CD4-positive, alpha-beta T cell treated with Interleukin-17A for 1 hour (primary cell): ENCODE measurements at places on chromosomes 11 and 22.

DNA sequence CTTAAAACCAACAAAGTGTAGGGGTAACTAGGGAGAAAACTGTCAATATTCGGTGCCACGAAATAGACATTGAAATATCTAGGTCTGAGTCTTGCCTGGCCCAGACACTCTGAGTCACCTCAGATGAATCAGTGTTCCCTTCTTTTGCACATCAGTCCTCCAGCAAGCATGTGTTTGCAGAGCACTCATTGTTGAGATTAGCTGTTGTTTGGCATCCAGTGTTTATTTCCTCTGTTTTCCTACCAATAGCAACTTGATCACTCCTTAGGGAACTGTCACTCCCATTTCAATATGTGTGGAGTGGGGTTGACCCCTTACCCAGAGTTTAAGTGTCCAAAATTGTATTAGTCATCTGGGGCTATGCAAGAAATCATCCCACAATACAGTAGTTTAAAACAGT, 4.7 kb upstream of the ASCC2 start:
- no peak for DNase-seq

DNA sequence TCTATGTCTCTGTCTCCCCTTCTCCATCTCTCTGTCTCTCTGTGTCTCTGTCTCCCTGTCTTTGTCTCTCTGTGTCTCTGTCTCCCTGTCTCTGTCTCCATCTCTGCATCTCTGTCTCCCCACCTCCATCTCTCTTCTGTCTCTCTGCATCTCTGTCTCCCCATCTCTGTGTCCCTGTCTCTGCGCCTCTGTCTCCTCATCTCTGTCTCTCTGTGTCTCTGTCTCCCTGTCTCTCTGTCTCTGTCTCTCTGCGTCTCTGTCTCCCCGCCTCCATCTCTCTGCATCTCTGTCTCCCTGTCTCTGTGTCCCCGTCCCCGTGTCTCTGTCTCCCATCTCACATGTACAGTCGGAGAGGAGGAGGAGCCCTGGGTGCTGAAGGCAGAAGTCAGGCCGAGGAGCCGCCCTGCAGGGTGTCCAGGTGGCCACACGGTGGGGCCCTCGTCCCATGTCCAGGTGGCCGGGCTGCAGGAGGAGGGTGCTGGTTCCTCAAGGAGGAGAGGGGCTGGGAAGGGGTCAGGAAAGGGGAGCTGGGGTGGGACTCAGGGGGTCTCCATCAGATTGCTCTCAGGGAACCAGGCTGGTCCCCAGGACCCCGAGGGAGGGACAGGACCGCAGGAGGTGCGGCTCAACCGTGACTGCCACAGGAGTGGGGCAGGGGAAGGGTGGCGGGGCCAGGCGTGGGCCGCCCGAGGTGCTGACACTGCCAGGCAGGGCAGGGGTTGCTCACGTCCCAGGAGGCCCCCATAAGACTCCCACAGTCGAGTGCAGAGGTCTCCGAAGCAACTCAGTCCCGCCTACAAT, 25.6 kb upstream of the TH start:
- peak; percentile 75 for DNase-seq

DNA sequence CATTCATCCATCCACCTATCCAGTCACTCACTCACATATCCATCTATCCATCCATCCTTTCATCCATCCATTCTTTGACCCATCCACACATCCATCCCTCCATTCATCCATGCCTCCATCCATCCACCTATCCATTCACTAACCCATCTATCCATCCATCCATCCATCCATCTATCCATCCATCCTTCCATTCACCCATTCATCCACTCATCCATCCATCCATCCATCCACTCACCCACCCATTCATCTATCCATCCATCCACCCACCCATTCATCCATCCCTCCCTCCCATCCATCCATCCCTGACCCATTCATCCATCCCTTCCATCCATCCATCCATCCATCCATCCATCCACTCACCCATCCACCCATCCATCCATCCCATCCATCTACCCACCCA, 4.9 kb upstream of the MUC2 start:
- DNase-seq: no peak

- no peak for DNase-seq
These were observed 39.5 kb downstream of the CHRDL2 start for GRCh38 chr11:74691755-74692154.

DNA sequence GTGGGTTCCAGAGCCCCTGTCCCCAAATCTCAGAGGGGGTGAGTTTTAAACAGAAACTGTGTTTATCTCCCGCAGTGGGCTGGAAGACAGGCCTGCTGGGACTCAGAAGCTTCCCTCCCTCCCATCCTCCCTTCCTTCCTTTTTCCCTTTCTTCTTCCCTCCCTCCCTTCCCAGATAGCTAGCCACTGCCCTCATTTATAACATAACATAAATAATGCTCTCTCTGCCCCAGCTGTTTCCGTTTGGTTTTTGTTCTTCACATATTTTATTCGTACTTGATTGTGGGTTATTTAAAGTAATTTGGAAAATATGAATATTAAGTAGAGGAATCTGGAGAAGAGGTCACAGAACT, 140.9 kb downstream of the TEAD1 start:
- DNase-seq: no peak

DNA sequence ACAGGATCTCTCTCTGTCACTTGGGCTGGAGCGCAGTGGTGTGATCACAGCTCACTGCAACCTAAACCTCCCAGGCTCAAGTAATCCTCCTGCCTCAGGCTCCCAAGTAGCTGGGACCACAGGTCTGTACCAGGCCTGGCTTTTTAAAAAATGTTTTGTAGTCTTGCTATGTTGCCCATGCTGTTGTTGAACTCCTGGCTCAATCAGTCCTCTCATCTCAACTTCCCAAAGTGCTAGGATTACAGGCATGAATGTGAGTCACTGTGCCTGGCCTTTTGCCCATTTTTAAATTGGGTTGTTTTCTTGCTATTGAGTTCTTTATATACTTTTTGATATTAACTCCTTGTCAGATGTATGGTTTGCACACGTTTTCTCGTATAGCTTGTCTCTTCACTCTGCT, 33.0 kb upstream of the PITPNB start:
- DNase-seq: no peak

DNA sequence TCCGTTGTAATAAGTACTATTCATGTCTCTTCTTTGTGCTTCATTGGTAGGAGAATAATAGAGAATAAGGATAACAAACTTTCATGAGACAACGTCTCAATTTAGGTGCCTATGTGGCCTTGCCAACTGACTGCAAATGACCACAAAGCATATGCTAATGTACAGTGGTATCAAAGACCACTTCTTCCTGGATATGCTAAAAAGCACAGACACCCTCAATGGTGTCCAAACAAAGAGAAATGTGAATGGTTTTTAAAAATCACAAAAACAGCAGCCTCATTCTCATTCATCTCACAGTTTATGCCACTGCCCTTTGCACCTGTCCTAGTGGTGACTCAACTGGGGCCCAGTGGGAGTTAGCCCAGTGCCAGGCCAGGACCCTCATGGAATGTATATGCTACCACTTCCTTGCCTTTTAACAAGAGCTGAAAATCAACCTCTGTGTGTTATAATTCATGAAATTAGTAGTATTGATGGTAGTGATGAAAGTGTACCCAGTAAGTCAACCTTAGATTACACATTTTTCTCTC, 65.2 kb upstream of the MTMR2 start:
- no peak for DNase-seq

DNA sequence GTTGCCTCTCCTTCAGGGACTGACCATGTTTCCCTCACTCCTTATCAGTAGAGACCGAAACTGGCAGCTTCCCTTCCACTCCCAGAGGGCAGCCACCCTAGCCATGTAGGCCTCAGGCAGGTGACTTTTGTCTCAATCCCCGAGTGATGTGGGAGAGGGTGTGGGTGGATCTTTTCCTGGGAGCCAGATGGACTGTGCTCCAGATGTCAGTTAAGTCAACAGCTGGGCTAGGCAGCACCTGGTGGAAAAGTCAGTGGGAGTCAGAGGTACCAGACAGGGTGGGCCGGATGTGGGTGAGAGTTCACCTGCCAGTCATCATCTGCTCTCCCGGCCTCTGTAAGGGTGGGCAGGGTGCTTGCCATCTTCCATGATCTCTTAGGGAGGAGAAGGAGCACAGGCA, 1.9 kb downstream of the BANF1 start:
- DNase-seq: no peak

DNA sequence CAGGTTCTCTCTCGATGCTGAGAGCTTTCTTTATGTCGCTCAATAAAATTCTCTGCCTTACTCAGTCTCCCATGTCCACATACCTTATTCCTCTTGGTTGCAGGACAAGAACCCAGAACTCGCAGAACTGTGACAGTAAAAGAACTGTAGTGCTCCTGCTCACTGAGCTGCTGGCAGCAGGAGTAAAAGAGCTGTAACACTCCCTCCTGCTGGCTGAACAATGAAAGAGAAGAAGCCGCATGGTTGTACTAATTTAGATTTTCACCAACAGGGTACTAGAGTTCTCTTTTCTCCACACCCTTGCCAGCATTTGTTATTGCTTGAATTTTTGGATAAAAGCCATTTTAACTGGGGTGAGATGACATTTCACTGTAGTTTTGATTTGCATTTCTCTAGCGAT, 433.2 kb downstream of the GUCY1A2 start:
- DNase-seq: no peak

- peak; percentile 82 for DNase-seq
These were observed 14.1 kb upstream of the MDK start for GRCh38 chr11:46367244-46367915.

GRCh38 chr22:47303161-47303890, 540.9 kb downstream of the TBC1D22A start:
- DNase-seq: no peak

DNA sequence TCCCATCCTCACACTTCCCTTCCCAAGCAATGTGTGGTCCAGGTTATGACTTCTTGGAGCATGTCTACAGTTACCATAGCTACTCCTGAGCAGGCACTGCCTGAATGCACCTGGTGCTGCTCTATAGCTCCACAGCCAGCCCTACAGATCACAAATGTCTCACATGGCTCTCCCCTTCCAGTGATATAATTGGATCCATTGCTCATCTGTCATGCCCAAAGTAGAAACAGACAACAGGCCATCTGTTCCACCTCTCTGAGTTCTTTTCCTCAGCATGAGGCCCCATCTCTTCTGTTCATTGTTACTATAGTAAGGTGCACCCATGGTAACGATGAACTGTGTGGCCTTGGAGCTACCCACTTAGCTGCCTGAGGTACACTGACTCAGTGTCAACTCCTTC, 320.3 kb upstream of the ZC3H12C start:
- DNase-seq: no peak

DNA sequence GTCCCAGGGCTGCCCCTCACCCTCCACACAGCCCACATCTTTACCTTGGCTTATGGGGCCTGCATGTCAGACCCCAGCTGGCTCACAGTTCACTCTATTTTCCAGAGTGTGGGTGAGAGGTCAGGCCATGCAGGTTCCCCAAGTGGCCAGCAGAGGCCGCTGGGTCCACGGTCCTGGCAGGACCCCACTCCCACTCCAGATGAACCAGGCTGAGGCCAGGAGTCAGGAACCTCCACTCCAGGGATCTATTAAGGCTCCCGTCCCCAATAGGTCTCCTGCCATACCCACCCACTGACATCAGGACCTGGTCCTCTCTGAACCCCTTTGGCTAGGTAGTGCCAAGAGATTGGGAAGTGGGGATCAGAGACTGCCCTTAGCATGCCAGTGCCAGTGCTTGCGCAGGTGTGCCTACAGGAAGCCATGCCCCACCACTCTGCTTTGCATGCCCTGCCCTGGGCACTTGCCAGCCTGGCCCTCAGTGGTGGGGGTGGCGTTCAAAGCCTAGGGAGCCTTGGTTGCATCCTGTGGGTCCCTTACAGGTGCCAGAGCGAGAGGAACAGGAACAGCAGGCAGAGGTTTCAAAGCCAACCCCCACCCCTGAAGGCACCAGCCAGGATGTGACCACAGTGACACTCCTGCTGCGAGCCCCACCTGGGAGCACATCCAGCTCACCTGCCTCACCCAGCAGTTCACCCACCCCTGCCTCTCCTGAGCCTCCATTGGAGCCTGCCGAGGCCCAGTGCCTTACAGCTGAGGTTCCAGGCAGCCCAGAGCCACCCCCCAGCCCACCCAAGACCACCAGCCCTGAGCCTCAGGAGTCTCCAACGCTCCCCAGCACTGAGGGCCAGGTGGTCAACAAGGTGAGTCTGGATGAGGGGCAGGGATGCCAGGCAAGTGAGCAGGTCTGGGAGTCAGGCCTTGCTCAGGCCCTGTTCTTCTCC, 8.3 kb downstream of the SMTN start:
- DNase-seq: peak; percentile 52

DNA sequence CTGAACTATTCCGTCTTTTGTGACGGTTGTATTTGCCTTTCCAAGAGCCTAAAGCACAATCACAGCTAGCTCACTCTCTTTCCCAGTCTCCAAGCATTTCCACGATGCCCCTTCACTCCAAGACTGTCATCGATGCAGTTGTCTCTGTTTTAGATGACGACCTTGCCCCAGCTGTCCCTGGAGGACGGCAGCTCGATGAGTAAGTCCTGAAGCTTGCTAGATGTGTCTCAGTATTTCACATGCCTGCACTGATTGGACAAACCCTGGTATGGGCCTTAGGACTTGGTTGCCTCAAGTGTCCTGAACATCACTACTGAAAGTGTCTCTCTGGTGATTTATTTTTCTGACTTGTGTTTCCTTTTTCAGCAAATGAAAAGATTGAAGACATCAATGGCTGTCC, 129.9 kb downstream of the NAV2 start:
- DNase-seq: no peak

DNA sequence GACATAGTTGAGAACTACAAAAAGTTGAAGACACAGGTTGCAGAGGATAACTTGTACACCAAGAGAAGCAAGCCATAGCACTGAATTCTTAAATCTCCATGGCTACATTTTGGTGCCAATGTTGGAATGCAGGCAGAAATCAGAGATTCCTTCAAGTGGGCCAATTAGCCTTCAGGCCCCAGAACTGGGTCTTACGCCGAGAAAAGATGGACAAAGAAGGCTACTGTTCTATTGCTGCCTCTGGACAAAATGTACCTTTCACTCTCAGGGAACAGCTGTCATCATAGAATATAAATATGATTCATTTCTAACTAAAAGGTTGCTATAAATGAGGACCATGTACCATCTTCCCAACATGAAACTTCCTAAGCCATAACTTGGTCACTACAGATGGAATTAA, 13.7 kb downstream of the TMEM216 start:
- DNase-seq: no peak

GRCh38 chr11:40567392-40567791, 892.1 kb downstream of the LRRC4C start:
- DNase-seq: no peak

DNA sequence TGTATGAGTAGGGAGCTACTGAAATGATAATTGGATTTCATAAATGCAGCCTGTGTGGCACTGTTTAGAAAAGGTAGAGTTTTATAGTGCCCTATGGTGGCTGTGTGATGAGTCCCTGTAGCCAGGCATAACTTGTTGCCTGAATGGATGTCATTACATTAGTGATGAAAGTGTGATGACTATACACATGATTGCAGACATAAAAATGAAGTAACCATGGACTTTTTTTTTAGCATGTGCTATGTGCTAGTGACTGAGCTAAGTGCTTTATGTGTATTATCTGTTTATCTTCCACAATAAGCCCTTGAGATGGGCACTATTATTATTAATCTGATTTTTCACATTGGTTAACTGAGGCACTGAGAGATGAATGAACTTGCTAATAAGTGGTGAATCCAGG, 13.5 kb upstream of the GRAMD1B start:
- DNase-seq: no peak
